Fibroblast of skin of abdomen (primary cell): ENCODE measurements at places on chromosomes 2 and 18.
A peak's percentile ranks its signal among the peaks of the same experiment; 100 is the strongest.

- DNase-seq, result no peak
Measured at GRCh38 chr2:134508391-134508790, 210.4 kb downstream of the TMEM163 start.

GRCh38 chr2:42722320-42723190, 41.4 kb downstream of the OXER1 start:
- peak; percentile 63 for DNase-seq

DNA sequence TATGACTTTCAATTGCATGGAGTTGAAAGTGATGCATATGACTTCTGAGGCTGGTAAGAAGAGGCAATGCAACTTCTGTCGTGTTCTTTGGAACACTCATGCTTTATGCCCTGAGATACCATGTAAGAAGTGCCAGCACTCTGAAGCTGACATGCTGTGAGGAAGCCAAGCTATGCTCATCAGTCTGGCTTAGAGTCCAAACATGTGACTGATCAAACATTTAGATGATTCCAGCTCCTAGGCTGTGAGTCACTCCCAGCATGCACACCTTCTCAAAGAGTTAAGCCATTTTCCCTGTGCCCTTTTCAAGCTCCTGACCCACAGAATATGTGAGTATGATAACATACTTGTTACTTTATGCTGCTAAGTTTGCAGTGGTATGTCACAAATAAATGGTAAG, 15.8 kb upstream of the VRK2 start:
- peak; percentile 18 for DNase-seq

GRCh38 chr18:41038071-41038470, 917.0 kb upstream of the PIK3C3 start:
- DNase-seq, result no peak

GRCh38 chr2:241689306-241689705, 2.7 kb upstream of the DTYMK start:
- no peak for DNase-seq

- DNase-seq, result peak; percentile 36
Measured at GRCh38 chr2:159089543-159089942, 121.1 kb downstream of the TANC1 start.

GRCh38 chr2:229477269-229477755, 206.2 kb upstream of the PID1 start:
- no peak for DNase-seq

DNA sequence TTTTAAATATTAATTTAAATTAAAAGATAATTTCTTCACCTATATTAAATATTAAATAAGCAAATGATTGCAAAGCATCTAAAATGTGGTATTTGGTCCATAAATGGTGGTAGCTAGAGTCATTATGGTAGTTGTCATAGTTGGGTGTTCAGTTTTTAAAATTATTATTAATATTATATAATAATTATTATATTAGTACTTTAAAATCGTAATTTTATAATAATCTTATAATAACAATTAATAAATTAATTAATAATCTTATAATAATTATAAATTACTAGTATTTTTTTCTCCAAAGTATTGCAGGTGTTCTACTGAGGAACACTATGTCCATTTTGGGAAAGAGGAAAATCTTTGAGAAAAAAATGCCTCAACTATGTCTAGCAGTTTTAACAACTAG, 835.5 kb upstream of the GCFC2 start:
- no peak for DNase-seq

- DNase-seq, result no peak
Measured at GRCh38 chr2:32952761-32953476, 6.2 kb downstream of the LTBP1 start.

DNA sequence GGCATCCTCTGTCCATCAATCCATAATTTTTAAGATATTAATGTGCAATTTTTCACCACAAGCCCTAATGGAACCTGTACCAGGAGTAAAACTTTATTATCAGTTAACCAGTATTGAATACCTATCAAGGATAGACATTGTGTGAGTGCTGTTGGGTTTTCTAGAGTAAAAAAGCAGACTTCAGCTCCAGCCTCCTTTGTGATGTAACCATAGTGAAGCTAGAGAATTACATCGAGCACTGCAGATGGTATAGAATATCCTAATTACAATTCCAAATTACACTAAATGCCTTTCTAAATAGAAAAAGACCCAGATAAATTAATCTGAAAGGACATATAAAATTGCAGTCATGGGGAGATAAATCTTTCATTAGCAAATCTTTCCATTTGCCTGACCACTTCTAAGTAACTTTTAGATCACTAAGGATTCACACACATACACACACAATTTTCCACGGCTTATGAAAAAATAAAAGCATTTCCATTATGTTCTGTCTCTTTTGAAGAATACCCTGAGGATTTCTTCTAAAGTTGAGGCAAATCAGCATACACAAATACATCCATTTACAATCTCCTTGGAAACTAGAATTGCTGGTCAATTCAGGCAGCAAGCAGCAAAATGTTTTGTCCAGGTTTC, 117.1 kb upstream of the TANK start:
- DNase-seq, result no peak

DNA sequence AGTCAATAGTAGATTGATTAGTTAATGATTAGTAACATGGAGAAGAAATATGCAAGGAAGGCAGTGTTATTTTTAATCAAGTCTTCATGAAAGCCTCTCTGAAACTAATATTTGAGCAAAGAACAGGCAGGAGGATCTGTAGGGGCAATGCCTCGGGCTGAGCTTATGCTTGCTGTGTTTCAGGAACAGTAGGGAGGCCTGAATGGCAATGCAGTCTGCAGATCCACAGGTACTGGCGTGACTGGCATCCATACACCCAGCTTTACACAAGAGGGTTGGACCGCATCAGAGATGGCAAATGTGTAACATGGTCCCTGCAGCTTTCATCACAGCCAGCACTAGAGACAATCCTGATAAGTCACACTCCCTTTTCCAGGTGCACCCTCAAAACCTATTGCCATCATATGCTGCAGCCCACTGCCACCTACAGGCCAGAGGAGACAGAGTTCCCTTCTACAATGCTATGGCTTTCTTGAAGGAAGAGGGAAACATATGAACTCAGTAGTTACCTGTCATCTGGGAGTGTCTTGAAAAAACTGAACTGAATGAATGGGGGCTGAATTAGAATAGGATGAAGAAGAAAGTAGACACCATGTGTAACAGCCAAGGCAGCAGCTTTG, 582.4 kb upstream of the RAB6C start:
- peak; percentile 17 for DNase-seq

GRCh38 chr2:148789059-148789458, 86.0 kb upstream of the KIF5C start:
- no peak for DNase-seq

GRCh38 chr18:29560270-29560669, 1383.3 kb upstream of the CDH2 start:
- DNase-seq, result no peak

GRCh38 chr2:182050333-182051135, 64.9 kb downstream of the PPP1R1C start:
- no peak for DNase-seq

GRCh38 chr18:63908858-63909257, 1.1 kb downstream of the SERPINB10 start:
- no peak for DNase-seq

DNA sequence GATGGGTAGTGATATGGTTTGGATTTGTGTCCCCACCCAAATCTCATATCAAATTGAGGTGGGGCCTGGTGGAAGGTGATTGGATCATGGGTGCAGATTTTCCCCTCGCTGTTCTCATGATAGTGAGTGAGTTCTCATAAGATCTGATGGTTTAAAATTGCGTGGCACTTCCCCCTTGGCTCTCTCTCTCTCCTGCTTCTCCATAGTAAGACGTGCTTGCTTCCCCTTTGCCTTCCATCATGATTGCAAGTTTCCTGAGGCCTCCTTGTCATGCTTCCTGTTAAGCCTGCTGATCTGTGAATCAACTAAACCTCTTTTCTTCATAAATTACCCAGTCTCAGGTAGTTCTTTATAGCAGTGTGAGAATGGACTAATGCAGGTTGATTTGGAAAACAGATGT, 223.2 kb upstream of the APCDD1 start:
- no peak for DNase-seq

DNA sequence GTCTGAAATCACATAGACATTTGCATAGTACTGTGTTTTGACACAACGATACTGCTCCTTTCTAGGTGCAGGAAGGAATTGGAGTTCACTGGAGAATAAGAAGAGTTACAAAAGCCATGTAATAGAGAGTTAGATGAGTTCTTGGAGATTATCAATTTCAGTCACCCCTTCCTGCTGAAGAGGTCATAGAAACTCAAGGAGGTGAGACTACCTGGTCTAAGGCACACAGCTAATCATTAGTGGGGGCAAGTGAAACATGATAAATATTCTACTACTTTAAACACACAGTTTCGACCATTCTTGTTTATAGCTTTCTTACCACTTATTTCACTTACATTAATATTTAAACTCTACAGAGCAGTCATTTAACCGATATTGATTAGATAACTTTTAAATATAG, 286.9 kb upstream of the NXPH2 start:
- no peak for DNase-seq

- DNase-seq, result no peak
Measured at GRCh38 chr2:119718501-119719260, 39.7 kb downstream of the TMEM177 start.

DNA sequence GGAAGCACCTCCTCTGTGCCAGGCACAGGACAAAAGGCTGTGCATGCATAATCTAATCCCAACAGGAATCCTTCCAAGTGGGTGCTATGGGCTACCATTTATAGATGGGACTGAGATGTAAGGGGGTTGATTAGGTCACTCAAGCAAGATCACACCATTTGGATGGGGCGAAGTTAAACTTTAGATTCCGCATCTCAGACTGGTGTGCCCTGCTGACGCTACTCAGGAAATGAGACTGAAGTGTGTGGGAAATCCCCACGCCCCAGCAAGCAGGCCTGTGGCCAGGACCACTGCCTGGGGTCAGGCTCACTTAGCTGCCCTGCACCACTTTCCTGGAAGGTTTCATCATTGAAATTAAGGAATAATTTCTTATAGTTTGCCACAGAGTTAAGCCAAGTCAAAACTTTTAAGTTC, 70.5 kb upstream of the PPP1CB start:
- peak; percentile 37 for DNase-seq

DNA sequence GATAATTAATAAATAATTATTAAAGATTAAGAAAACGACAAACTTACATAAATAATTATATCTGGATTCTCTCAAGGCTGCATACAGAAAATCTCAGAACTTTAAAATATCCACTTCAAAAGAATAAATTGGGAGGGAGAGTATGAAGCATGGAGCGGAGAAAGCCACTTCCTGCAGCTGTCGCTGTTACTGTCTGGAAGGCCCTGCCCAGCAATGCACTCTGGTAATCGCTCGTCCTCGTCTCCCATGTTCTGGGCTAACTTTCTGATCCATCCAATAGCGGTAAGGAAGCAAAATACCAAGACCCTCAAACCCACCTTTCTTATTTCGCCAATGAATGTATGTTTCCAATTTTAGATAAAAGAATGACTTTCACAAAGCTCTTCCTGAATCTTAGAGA, 26.7 kb downstream of the CYRIA start:
- DNase-seq, result no peak

DNA sequence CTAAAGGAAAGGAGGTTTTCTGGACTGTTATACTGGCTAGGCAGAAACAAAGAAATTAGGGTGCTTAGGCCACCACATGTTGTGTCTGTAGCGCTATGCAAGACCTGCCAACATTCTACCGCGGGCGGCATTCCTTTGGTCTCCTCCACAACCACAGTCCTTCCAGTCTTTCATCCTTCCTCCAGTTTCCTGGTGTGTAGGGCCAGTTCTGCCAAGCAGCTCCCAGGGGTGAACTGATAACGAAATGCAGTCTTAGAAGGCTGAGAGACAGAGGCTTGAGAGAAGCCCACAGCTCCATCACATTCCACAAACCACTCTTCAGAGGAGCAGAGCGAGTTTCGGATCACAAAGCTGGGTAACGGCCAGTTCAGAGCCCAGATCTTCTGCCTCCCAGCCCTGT, 19.5 kb upstream of the CXXC1 start:
- peak; percentile 63 for DNase-seq

DNA sequence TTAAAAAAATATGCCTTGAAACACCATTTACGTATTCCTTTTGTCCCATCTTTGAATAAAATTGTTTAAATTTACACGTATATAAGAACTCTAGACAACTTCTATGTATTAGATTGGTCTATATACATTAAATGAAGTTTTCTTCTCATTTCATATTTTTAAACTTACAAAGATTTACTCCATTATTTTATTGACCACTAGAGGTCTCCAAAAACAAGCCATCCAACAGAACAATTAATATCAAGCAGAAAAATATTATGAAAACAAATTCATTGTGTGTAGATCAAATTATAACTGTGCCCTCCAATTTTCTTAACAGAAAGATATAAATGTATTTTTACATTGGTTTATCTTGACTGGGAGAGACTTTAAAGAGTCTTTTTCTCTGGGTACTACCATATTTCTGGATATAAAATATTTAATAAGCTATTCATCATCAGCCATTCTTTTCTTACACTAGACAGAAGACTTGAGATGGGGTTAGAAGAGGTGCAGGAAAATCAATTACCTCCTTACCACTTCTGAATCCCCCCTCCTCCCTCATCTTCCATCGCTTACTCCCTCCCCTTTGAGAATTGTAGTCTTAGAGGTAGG, 66.5 kb downstream of the DPP4 start:
- no peak for DNase-seq

DNA sequence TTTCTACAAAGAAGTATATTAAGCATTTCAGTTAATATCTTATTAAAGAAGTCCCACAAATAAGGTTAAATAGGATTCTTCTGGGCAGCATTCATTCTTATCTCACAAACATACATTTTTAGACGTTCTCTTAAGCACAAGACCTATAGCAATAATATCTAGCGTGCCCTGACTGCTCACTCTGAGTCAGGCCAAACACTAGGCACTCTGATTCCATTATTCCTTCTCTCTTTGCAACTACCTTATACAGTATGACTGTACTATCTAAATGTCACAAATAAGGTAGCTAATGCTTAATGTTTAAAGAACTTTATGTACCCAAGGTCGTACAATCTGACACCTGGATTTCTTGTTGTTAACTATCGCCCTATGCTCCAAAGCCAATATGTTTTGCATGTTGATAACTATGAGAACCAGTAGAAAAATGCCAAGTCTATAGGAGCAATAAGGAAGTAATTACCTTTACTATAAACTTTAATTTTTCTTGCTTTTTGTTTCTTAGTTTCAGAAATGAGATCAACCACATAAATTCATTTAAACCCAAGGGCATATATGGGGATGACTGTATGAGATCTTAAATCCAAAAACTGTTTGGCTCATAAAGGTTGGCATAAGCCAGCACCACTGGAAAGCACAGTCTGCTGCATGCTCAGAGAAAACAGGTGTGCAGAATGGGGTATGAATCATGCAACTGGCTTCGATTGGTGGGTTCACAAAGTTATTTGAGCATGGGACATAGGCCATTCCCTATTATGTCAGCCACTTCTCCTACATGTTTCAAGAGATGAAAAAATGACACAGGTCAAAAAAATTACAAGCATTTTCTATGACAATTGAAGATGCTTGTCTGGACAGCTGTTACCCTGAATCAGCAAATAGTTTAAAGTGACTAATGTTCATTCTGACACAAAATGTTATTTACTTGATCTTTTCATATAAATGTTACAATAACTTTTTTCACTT, 352.0 kb downstream of the IRS1 start:
- peak; percentile 72 for DNase-seq

- peak; percentile 16 for DNase-seq
Measured at GRCh38 chr18:41042866-41043265, 912.2 kb upstream of the PIK3C3 start.
